ENCODE measurements at places on chromosomes 4 and X. TPM values are rescaled to one million over a fixed set of nuclear protein-coding genes. Genes with fewer than 3 reads are reported as not detected.

Gene APLN
- not detected for total RNA-seq

- no peak for DNase-seq
Observed at GRCh38 chr4:156437666-156438065, 484.0 kb upstream of the CTSO start.

GRCh38 chrX:46597771-46598170, 24.2 kb downstream of the CHST7 start:
- no peak for DNase-seq

Gene PHEX
- 0.18 TPM for total RNA-seq

- DNase-seq = no peak
Observed at GRCh38 chrX:110146521-110146920, 143.6 kb downstream of the TMEM164 start.

DNA sequence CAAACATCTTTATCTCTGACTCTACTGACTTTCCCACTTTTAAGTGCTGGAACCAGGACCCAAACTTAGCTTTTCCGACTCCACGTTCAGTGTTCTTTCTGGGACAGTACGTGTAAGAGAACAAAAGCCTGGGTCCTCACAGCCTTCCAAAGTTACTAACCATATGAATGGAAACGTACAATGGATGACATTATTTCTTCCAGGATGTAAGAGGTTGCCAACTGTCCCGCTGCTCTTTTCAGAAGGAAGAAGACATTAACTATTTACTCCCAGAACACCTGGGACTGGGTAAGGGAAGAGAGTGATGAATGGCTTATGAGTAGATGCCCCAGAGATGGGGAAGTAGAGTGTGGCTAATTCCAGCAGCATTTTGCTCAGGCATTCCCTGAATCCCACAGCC, 114.7 kb downstream of the TRAPPC11 start:
- no peak for DNase-seq

All from T-cell (primary cell).